ENCODE measurements at places on chromosomes 11 and 22. TPM values are rescaled to one million over a fixed set of nuclear protein-coding genes. Genes with fewer than 3 reads are reported as not detected.

Gene LDLRAD3
- total RNA-seq, result 3.0 TPM

DNA sequence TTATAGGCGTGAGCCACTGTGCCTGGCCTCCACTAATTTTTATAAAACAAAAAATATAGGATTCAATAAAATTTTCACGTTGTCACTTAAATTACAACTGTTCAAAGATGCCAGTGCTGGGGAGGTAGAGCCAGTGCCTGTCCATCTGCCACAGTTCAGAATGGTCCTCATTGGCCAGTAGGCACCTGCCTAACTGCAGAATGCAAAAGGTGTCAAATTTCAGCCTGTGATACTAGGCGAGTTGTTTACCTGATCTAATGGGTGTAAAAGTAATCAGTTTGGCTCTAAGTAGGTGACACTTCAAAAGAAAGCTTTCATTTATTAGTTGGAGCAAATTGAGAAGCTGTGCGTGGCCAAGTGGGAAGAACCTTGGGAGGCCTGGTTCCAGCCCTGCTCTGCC is 2.4 kb downstream of the SMARCB1 start:
- peaks cover 17% of the 10 kb centered on the region for H3K36me3 ChIP-seq
- H3K4me1 ChIP-seq, result peaks cover 51% of the 10 kb centered on the region
- H3K27ac ChIP-seq, result peak overlapping the region; percentile 44
- H3K4me3 ChIP-seq, result peak overlapping the region; percentile 68
- no peak for DNase-seq

DNA sequence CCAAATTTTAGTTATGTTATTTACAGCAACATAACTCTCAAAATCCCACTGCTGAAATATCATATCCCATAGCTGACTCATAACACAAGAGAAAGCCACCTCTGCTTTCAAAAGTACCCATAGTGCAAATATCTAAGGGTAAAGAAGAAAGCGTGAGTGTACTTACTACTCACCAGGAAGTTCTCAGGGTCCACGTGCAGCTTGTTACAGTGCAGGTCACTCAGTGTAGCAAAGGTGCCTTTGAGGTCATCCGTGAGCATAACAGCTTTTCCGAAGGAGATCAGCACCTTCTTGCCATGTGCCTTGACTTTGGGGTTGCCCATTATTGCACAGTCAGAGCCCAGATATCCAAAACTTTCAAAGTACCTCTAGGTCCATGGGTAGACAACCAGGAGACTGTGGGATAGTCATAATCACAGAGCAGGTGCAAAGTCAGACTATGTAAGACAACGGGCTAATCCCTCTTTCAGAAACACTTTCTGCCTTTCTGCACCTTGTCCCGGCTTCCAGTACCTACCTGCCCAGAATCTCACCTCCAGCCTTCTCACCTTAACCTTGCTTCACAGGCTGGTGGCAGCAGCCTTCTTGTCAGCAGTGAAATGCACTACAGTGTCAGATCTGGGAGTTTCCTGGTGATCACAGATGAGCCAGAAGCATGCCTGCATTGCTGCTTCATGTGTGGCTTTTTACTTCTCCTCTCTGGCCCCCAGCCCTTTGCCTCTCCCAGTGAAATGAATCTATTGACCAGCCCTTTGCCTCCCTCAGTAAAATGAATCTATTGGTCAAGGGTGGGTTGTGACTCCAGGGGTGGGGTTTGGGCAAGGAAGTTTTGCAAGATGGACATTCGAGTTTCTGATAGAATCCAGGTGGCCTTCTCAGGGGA is 6.5 kb downstream of the HBG1 start:
- H3K27me3 ChIP-seq, result peaks cover 9% of the 10 kb centered on the region
- no peaks in the 10 kb centered on the region for H3K4me1 ChIP-seq
- no peak overlapping the region for H3K27ac ChIP-seq
- H3K36me3 ChIP-seq, result no peaks in the 10 kb centered on the region

- DNase-seq, result no peak
- H3K36me3 ChIP-seq, result no peaks in the 10 kb centered on the region
- peak overlapping the region; percentile 92 for H3K27ac ChIP-seq
- no peaks in the 10 kb centered on the region for H3K27me3 ChIP-seq
These were observed 30.8 kb downstream of the PDGFB start for GRCh38 chr22:39214006-39214382.

- DNase-seq, result no peak
- no peak overlapping the region for H3K4me3 ChIP-seq
- H3K4me1 ChIP-seq, result peaks cover 3% of the 10 kb centered on the region
- peaks cover 2% of the 10 kb centered on the region for H3K27me3 ChIP-seq
- H3K36me3 ChIP-seq, result no peaks in the 10 kb centered on the region
These were observed 3.3 kb upstream of the EPS8L2 start for GRCh38 chr11:702462-703461.

GRCh38 chr22:32587449-32587848 is 112.8 kb downstream of the FBXO7 start:
- no peak overlapping the region for H3K4me3 ChIP-seq
- no peak for DNase-seq
- H3K4me1 ChIP-seq, result peaks cover 16% of the 10 kb centered on the region

Gene RNF26
- total RNA-seq, result 40.3 TPM

Gene PPP2R5B
- total RNA-seq, result 14.8 TPM

DNA sequence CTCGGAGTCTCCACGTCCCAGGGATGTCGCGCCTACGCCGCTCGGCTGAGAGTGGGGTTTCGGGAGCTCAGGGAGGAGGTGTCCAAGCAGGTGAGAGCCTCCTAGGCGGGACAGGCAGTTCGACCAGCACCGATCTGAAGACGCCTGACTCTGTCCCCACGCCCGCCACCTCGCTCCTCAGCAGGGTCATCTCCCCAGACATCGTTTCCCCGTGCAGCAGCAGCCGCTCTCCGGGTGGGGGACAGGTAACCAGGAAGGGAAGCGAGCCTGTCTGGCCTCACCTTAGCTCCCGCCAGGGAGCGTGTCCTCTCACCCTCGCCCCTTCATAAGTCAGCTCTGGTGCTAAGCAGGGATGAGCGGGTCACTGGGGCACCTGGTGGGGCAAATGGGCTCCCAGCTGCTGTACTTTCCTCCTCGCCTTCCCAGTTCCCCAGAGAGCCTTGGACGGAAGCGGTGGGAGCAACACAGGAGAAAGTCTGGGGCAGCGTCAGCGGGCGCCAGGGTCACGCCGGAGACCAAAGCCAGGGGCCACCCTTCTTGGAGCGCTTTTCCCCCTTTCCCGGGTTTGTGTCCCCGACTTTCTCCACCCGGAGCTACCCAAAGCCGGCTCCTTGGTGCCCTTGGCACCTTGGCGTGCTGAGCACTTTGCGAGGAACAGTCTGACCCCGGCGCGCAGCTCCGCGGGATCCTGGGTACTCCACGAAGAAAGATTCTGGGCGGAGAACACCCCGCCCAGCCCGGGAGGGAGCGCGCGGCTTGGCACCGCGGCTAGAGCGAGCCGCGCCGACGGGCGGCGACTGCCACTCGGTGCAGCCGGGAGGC is 1.6 kb downstream of the SPON1 start:
- H3K27me3 ChIP-seq, result peaks cover 91% of the 10 kb centered on the region
- peaks cover 7% of the 10 kb centered on the region for H3K4me1 ChIP-seq
- no peak for DNase-seq

GRCh38 chr22:25027959-25028840 is 75.7 kb downstream of the KIAA1671 start:
- no peak for DNase-seq
- H3K27me3 ChIP-seq, result no peaks in the 10 kb centered on the region
- peaks cover 34% of the 10 kb centered on the region for H3K4me1 ChIP-seq

DNA sequence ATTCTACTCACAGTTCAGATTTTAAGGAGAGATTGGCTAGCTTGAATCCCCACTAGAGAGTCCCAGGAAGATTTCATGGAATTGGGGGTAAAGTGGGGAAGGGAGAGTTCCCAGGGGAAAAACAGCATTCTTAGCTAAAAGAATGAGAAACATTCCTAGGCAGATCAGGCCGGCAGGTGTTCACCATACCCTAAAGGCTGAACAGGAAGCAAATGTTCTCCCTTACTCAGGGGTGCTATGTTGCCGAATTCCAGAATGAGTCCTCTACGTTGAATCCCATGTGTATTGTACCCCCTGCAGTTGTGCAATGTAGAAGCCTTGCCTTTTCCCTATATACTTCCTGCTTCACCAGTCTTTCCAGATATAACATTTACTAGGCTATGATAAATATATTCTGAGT is 135.2 kb upstream of the NCAM1 start:
- H3K4me3 ChIP-seq, result no peak overlapping the region
- DNase-seq, result no peak
- peaks cover 3% of the 10 kb centered on the region for H3K27me3 ChIP-seq
- H3K36me3 ChIP-seq, result no peaks in the 10 kb centered on the region
- no peak overlapping the region for H3K27ac ChIP-seq

Gene PRR33
- not detected for total RNA-seq

GRCh38 chr11:56842814-56843794 is 94.6 kb upstream of the OR9G4 start:
- peaks cover 11% of the 10 kb centered on the region for H3K27me3 ChIP-seq
- peaks cover 4% of the 10 kb centered on the region for H3K4me1 ChIP-seq
- DNase-seq, result no peak
